GM12892 (cell line): ENCODE measurements at places on chromosomes 11 and 22.

- DNase-seq = no peak
Observed at GRCh38 chr22:35071784-35072183, 5.8 kb downstream of the ISX start.

DNA sequence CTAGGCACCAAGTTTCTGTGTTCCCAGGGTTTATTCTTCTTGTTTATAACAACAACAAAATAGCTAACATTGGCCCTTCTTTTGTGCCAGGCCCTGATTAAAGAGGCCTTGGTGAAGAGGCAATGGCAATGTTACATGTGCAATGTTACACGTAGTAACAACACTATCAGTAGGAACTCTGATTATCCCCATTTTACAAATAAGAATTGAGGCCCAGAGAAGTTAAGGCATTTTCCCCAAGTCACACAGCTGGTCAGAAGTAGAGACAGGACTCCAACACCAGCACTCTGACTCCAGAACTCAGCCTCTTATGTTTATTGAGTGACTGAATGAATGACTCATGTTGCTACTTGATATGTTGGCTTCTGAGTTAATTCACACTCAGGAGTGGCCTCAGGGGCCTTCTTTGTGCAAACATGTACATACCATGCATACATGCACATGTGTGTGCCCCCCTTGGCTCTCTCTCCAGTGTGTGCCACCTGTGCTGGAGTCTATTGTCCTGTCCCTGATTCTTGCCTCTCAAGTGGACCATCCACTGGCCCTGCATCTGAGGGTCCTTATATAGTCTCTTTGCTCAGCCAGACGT is 98.4 kb downstream of the TP53I11 start:
- DNase-seq = no peak

- DNase-seq = no peak
Observed at GRCh38 chr11:90204407-90204806, 18.4 kb downstream of the CHORDC1 start.

- DNase-seq = no peak
Observed at GRCh38 chr11:26993965-26994457, at the start of gene FIBIN. Gene FIBIN (plus strand): TSS chr11:26994112. CDS start chr11:26994527, 415 bp downstream.

- DNase-seq = no peak
Observed at GRCh38 chr22:30602049-30602448, 4.9 kb upstream of the TCN2 start.

GRCh38 chr11:76752321-76753143 is 30.6 kb upstream of the TSKU start:
- DNase-seq = no peak

DNA sequence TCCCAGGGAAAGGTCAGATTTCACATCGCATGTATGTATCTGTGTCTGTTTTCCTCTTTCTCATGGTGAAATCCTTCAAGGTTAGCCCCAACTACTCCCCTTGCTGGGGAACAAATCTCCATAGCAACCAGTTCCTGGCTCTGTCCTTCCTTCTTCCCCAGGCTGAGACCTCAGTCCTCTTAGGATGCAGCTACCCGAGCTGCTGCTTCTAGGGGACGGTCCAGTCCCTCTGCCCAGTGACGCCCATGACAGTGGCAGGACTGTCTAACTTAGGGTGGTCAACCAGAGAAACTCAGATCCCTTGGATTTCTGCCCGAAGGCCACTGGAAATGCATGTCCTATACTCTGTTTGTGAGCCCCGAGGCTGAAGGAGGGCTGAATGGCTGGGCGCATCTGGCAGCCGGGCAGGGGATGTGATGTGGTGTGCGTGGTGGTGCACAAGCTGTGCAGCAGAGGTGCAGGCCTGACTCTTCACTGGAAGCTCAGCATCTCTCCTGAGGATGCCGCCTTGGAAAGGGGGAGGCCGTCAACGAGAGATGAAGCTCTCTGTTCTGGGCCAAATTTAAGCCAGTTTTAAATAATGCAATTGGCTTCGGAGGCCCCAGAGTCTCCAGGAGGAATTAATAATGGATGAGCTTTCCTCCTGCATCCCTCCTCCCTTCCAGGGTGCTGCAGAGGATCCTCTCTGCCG is 118.7 kb upstream of the B3GAT1 start:
- DNase-seq = no peak

DNA sequence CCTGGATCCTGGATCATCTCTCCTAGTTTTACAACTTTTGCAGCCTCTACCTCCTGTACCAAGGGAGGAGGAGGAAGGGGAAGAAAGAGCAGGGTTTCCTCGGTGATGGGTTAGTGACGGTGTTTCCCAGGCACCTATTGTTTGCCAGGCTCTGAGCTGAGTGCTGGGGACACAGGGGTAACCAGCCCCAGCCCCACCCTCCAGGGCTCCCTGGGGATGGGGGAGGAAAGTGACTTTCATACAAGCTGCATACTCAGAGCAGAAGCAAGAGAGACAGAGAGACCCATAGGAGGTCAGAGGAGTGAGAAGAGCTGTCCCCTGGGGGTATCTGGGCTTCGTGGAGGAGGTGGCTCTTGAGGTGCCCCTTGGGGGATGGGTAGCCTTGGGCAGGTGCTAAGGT is 89.4 kb upstream of the THY1 start:
- no peak for DNase-seq

DNA sequence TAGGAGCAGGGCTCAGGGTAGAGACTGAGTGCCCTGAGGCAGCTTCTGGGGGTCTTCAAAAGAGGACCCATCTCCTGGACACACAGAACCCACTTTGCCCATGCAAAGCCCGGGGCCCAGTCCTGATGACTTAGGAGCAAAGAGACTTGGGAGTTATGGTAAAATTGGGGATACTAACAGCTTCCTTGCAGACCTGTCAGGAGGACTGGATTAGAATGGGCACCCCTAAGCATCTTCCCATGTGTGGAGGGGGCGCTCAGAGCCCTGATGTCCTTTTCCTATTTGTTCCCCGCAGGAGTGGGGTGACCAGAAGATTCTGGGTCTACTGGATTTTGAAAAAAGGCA is 100.0 kb downstream of the WNT7B start:
- DNase-seq = no peak

DNA sequence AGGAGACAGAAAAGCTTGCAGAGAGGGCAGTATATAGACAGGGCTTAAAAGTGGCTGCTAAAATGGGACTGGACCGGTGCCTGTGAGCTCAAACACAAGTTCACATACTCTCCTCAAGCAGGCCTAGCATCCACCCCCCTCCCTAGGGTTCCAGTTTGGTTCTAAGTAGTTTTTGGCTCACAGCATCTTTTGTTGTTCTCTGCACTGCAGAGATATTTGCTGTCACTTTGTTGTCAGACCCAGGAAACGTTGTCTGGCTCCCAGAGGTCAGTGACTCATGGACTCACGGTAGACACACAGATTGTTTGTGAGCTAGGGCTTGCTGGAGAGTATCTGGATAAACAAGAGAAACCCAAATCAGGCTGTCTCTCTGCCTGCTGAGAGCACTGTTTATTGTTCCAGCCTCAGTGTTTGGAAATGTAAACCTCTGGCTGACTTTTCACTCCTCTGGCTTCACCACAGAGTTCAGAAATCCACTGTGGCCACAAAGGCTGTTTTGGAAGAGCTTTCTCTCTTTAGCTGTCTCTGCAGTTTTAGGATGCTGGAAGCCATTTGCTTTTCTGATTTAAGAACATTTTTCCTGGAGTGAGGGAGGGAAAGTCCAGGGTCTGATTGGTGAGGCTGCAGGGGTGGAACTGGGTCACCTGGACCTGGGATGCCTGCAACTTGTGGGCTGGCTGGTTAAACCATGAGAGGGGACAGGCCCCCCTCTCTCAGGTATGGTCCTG is 303.7 kb upstream of the PLET1 start:
- no peak for DNase-seq

- DNase-seq = no peak
Observed at GRCh38 chr11:78940500-78941225, 366.0 kb upstream of the NARS2 start.

DNA sequence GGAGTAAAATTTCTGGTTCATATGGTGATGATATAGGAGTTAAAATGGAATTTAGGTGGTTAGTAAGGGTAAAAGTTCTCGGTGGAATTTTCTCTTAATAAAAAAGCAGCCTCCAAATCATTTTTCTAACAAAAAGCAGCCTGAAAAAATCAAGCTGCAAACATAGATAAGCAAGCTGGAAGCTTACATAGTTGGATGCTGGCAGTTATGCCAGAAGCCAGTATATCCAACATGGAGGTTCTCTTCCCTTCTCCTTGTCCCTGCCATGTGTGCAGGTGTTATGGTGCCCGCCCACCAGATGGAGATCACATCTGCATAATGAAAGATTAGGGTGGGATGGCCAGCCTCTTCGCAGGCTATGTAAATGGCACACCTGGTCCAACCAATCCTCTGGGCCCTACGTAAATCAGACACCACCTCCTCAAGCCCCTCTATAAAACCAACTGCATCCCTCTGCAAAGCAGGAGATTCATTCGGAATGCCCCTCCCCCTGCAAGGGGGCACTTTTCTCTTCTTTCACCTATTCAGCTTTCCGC is 22.4 kb downstream of the PIWIL3 start:
- DNase-seq = no peak

- DNase-seq = no peak
Observed at GRCh38 chr11:50278756-50279155, 246.1 kb downstream of the OR4C45 start.

DNA sequence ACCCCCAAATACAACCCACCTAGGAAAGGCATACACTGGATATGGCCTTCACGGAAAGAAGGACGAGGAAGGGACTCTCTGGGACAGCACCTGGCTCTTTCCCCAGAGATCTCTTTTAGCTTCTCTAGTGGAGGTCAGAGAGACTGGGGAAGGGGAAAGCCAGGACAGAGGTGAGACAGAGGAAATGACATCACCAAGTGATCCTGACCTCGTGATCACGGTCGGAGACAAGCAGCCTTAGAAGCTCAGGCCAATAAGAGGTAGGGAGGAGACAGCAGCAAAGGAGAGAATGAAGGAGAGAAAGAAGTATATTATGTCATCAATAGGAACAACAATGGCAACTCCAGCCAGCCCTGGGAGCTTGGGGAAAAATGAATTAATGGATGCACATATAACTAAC is 15.4 kb upstream of the TMPRSS13 start:
- no peak for DNase-seq

GRCh38 chr11:17743026-17743807 is 8.6 kb downstream of the KCNC1 start:
- DNase-seq = no peak

- DNase-seq = no peak
Observed at GRCh38 chr11:10017911-10018310, 276.1 kb downstream of the SBF2 start.

DNA sequence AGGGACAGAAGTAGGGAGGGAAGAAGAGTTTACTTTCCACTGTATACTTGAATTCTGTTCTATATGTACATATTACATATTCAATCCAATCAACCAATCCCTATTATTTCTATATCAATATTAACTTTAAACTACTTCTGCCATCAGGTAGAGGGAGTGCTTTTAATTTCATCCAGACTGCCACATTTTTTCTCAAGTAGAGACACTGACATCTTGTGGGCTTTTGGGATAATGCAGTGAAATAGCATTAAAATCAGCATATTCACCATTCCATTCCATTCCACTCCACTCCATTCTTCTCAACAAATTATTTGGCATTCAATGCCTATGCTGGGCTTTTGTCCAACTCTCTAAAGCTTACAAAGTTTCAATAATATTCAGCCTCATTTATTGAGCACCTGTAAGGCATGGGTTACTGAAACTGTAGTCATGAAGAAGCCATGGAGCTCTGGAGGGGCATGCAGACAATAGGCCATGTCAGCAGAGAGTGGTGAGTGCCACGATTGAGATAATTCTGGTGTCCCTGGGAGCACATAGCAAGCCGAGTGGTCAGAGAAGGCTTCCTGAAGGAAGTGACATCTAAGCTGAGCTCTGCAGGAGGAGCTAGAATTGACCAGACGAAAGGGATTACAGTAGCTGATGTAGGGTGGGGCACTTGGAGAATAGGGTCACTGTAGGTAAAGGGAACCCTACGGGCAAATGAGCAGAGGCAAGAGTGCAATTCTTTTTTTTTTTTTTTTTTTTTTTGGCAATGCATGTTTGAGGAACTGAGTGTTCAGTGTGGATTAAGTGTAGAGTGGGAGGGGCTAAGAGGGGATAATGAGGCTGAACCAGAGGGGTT is 12.8 kb upstream of the CLPB start:
- no peak for DNase-seq

- DNase-seq = no peak
Observed at GRCh38 chr11:106974831-106975230, 43.4 kb downstream of the GUCY1A2 start.

GRCh38 chr11:23988381-23989006 is 508.4 kb upstream of the LUZP2 start:
- no peak for DNase-seq

DNA sequence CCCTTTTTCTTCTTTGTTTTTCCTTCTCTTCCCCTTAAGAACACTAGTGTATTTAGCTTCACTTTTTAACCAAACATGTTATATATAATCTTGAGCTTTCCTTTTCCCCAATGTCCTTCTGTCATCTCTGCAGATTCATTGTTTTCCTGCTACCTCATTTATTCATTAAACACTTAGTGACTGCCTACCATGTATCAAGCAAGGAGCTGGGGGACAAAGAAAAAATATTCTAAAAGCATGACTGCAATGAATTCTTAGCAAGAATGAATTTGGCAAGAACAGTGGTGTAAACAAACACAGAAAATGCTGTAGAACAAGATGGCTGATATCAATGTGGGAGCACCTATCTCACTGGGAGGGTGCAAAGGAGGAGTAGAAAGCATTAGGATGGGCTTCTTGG is 247.0 kb upstream of the CCDC90B start:
- DNase-seq = no peak

GRCh38 chr22:35589071-35589755 is 27.9 kb downstream of the MB start:
- no peak for DNase-seq

- no peak for DNase-seq
Observed at GRCh38 chr11:102780491-102780918, at the start of gene MMP10. Gene MMP10 (minus strand): TSS chr11:102780628. CDS start chr11:102780591, 37 bp downstream.

DNA sequence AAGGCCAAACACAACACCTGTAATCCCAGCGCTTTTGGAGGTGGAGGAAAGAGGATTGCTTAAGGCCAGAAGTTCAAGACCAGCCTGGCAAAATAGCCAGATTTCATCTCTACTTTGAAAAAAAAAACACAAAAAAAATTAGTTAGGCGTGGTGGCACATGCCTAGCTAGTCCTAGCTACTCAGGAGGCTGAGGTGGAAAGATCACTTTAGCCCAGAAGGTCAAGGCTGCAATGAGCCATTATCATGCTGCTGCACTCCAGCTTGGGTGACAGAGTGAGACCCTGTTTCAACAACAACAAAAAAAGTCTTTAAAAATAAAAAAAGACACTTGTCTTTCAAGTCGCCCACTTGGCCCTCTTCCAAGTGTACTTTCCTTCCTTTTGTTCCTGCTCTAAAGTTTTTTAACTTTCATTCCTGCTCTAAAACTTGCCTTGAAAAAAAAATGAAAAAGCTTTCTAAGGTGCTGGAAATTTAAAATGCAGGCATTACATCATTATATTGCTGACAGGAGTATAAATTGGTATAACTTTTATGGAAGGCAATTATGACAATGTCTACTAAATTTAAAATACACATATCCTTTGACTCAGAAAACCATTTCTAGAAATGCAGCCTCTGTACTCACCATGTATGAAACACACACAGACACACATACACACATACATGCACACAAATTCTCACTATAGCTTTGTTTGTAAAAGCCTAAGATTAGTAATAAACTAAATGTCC is 12.7 kb downstream of the LIPT2 start:
- no peak for DNase-seq

- no peak for DNase-seq
Observed at GRCh38 chr22:17780116-17780740, 6.0 kb upstream of the BID start.

- DNase-seq = no peak
Observed at GRCh38 chr11:56910785-56911184, 77.9 kb upstream of the OR5AK2 start.
